Stomach (tissue), 19 donors: ENCODE measurements at places on chromosomes 2 and 18.

GRCh38 chr2:86022661-86023365, 82.9 kb downstream of the POLR1A start:
- no peak for DNase-seq

- DNase-seq = peak; percentile 80
These were observed 576 bp downstream of the NYAP2 start for GRCh38 chr2:225400060-225400511.

DNA sequence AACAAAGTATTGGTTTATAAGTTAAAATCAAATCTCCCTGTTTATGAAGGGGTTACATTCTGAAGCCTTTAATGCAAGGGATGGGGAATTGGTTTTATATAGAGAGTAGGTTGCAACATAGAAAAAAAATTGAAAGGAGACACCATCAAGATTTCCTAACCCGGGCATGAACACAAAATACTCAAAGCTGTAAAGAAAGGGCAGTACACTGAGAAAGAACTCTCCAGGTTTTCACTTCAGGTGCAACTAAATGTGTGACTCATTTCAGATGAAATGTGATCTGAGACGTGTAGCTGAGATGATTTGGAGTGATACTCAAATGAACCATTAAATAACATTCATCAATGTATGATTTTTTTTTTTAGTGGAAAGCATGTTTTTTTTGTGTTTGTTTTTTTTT, 43.6 kb downstream of the SANBR start:
- no peak for DNase-seq

DNA sequence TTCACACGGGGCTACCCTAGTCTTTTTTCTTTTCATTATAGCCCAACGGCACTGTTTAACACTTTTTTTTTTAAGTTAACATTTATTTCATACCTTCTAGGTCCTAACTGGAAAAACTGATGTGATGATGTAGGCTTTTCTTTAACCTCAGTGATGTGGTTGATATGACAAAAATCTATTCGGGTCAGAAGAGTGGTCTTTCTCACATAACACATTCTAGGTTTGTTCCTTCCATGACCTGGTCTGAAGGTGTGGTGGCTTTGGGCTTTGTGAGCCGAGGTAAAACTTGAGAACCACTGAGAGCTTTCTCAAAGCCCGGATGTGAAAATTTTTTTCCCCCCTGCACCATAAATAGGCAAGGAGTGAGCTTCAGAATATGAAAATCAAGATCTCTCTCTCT, 44.2 kb downstream of the GPD2 start:
- DNase-seq = no peak

DNA sequence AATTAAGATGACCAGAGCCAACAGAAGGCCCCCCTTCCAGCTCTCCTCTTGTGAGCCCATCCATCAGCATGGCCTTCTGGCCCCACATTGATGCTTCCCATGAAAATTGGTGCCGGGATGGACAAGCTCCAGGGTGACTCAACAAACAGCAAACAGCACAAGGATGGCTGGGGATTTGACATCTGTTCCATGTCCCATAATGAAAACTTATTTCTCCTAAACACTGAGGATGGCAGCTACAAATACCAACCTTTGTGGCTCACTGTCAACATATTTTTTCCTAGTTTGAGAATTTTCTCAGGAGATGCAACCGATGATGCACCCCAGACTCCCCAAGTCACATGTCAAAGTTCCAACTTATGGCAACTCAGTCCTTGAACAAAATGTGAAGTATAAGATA, 169.6 kb upstream of the SIX2 start:
- no peak for DNase-seq
